ENCODE measurements at places on chromosomes 16 and 17.

DNA sequence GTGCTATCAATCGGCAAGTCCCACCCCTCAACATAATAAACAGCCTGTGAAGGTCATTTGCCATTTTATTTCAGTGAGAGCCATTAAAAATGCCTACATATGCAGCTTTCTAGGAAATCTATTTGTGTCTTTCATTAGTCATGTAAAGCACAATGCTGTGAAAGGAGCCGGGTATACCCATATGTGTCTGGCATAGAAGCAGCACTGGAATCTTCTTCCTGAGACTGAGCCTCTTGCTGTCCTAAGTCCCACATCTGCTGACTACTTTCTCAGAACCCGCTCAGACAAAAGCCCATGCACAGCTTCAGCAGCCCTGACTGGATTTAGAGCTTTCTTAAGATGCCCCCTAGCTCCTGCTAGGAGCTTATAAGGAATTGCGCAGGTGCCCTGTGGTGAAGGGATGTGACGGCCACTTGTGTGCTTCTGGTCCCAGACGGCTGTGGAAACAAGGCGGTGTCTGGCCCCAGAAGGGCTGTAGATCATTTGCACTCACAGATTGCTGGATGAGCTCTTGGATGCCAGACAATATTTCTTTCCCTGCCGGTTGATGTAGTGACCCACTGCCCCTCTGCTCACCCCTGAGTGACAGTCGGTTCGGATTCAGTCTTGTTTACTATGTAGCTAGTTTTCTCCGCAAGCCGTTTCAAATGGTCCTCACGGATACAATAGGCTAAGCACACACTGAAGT, 172.2 kb downstream of the ANKFN1 start:
- no peak for DNase-seq

- no peak for DNase-seq
Observed at GRCh38 chr16:1159973-1160772, 7.3 kb downstream of the CACNA1H start.

- DNase-seq: no peak
Observed at GRCh38 chr17:80292521-80292971, 31.9 kb downstream of the RNF213 start.

- no peak for DNase-seq
Observed at GRCh38 chr16:74903901-74904678, 80.8 kb downstream of the WDR59 start.

DNA sequence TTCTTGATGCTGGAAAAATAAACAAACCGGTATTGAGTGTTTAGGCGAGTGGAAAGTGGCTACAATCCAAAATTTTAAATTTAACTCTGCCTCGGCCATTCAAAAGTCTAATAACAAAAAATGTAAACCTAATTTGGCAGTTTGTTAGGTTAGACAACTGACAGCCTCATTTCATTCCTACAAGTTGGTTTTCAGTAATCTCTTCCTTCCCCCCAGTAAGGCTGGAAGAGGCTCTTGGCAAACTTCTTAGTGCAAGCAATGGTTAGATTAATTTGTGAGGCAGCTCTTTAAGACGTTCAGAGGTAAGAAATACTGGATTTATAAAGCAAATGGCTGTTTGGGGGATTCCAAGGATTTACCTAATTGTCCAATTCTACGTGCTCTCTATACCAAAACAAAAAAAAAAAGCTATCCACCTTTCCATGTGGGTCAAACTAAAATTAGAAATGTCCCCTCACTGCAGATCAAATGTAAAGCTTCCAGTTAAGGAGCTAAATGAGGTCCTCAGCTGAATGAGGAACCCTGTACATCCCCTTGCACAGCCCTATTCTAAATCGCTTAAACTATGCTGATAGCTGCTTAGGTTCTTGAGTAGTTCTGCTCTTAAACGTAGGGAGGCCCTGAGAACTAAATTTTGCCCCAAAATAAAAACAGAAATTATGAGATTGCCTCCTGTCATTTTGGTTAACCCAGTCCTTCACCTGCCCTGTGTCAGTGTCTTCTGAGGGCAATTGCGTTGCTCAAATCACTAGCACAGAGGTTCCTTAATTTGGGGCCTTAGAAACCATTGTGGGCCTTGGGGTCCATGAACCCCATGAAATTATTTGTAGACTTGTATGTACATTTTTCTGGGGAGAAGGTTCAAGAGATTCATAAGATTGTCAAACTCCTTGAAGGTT, 2.9 kb downstream of the HEXIM1 start:
- DNase-seq: no peak

Measured in activated CD4-positive, alpha-beta memory T cell treated with anti-CD3 and anti-CD28 coated beads for 36 hours (primary cell).